ENCODE measurements at places on chromosomes 2 and 18.

- no peak for DNase-seq
Observed at GRCh38 chr2:240624011-240624949, 1.0 kb upstream of the GPR35 start.

GRCh38 chr2:160628811-160629210, 135.2 kb upstream of the RBMS1 start:
- no peak for DNase-seq

DNA sequence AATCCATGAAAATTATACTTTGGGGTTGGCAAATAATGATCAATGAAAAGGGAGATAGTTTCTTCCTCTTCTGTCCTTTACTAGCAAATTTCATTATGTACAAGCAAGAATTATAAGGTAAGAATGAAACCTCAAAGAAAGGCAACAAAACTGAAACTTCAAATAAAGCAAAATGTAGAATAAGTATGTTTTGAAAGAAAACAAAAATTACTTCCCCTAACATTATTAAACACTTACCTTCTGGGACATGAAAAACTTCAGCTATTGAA, 29.4 kb downstream of the THADA start:
- no peak for DNase-seq

DNA sequence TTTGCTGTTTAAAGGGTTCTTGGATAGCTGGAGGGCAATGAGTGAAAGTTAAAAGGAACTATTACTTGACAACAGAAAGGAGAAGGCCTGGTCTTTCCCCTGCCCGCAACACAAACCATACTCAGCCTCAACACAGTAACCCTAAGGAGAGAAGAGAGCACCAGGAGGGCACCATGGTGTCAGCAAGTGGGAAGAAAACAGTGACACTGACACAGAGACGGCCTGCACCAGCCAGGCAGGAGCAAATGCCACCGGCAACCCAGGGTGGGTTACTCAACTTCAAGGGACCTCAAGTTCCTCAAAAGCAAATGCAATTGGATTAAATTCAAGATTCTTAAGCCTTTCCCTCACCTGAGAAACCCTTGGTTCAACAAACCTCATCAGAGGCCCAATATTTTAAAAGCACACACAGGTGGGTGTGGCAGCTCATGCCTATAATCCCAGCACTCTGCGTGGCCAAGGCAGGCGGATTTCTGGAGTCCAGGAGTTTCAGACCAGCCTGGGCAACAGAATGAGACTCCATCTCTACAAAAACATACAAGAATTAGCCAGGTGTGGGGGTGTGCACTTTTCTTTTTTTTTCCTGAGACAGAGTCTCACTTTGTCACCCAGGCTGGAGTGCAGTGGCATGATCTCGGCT, 52.3 kb downstream of the TFCP2L1 start:
- no peak for DNase-seq

DNA sequence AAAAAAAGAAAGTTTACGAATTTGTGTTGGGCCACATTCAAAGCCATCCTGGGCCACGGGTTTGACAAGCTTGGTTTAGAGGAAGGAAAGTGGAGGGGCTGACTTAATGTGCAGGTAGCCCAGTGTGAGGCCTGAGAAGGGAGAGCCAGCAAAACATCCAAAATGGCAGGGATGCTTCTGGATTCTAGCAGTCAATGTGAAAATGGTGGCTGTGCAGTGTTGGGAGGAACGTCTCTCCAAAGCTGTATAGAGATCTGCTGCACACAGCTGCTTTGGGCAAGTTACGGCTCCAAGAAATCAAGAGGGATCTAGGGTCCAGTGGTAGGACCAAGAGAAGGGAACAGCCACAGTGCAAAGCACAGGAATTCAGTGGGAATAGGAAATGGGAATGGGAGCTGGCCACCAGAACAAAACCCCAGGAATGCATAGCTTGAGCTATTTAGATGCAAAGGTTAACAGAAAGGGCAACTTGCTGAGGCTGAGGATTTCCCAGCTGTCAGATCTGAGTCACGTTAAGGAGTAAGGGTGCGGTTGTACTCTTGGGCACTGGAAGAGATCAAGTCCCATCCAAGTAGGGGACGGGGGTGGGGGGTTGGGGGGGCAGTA, 70.6 kb downstream of the B3GNT2 start:
- peak; percentile 93 for DNase-seq

DNA sequence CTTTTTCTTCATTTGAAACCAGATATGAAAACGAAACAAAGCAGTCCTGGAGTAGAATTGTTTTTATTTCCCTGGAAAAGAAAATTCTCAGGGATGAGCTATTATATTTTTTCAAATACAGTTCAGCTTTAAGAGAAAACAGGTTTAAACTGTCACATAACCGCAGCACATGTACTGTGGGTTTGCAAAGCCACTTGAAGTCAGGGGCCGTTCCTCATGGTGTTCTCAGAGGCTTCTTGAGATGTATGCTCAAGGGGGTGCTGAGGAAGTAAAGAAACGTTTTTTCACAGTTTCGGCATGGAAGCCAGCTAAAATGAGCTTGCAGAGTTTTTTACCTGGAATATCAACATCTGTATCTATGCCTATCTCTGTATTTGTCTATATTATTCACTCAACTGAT, 225.3 kb downstream of the MC4R start:
- DNase-seq = no peak

DNA sequence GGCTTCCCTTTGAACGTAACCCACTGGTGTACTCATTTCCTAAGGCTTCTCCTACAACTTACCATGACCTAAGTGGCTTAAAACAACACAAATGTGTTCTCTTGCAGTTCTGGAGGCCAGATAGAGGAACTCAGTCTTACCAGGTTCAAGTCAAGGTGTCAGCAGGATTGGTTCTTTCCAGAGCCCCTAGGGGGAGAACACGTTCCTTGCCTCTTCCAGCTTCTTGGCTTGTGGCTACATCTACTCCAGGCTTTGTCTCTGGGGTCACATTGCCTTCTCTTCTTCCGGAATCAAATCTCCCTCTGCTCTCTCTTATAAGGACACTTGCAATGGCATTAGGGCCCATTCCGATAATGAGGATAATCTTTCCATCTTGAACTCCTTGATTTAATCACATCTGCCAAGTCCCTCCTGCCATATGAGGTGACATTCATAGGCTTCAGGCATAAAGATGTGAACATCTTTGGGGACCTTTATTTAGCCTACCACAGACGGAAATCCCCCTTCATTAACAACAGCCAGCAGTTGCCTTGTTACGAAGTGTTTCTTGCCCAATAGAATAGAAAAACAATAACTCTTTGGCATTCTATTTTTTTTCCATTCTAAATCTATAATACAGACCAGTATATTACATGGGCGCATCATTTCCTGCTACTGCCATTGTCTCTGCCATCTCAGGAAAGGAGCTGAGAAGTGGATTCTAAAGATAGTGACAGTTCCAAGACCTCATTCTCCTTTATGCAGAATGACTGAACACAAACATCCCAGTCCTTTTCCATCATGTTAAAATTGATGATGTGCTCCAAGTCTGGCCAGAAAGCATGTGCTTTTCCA, 362.0 kb downstream of the ZNF521 start:
- no peak for DNase-seq

DNA sequence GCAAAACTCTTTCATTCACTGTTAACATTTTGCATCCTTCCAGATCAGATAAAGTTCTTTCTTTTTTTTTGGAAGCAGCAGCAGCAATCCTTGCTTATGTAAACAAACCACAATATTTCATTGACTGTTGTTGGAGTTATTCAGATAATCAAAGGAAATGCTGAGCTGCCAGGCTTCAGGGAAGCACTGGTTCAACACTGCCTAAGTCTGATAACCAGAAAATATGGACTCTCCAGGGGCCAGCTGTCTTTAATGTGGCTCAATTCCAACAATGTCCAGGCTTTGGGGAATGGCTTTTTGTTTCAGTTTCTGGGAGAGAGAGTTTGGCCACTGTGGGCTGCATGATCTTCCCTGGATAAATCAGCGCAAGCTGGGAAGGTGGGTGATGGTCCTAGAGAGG, 354.3 kb downstream of the AKAIN1 start:
- DNase-seq = no peak

GRCh38 chr2:6826081-6826913, 39.4 kb downstream of the CMPK2 start:
- DNase-seq = peak; percentile 84

DNA sequence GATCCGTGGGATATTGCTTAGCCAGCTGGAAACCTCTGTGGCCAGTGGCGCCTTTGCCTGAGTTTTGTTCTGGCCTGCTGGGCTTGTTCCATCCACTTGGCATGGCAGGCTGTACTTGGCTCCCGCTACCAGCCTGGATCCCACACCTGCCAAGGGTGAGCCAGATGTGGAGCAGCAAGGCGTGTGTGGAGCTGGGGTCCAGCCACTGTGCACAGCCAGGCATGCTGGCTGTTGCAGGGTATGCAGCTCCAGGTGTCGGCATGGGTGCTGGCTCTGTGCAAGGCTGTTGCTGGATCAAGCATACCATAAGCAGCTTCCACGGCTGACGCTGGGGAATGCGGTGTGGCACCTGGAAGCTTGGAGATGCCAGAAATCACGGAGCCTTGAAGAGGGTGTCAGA, 34.5 kb downstream of the PTPN4 start:
- no peak for DNase-seq

DNA sequence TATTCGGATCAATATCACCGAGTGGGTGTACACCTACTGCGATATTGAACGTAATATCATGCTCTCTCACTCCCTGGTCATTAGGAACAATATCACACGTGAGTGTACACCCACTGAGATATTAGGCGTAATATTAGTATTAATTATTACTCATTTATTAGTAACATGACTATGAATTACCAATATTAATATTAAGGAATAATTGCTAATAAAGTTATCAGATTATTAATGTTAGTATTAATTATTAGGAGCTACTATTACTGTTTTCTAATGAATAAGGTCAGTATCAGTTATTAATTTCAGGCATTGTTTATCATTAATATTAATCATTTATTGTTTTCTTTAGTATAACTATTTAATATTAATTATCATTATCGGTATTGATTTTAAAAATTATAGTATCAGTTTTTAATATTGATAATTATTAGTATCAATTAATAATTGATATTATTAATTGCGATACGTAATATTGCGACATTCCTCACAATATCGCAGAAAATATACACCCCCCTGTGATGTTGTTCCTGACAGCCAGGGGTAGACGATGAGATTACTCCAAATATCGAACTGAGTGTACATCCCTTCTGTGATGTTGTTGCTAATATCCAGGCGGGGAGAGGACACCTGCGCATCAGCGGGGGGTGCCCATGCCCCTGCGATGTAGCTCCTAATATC, 84.2 kb downstream of the DAPL1 start:
- no peak for DNase-seq

- no peak for DNase-seq
Observed at GRCh38 chr18:60421356-60422118, 49.0 kb upstream of the MC4R start.

GRCh38 chr2:188076149-188077056, 215.3 kb upstream of the GULP1 start:
- DNase-seq = no peak

DNA sequence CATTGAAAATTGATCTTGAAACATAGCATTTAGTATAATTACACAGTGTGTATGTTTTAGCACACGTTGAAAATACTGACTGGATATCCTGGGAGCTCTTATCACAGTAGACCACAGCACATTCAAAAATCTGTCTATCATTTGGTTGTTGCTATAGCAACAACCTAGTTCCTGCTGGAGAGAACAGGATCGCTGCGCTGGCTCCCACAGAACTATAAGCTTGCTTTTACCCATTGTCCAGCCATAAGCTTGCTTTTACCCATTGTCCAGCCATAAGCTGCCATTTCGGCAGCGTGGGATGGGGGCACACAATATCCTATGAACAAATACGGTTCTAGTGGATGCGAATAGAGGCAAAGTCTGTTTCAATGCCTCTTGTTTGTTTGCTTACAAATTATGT, 70.4 kb upstream of the ST6GAL2 start:
- peak; percentile 92 for DNase-seq

GRCh38 chr2:15561574-15562344, 625 bp upstream of the NBAS start:
- peak; percentile 56 for DNase-seq

GRCh38 chr2:22719396-22719795, 665.6 kb upstream of the KLHL29 start:
- no peak for DNase-seq

GRCh38 chr2:160390544-160391455, 102.8 kb downstream of the RBMS1 start:
- DNase-seq = peak; percentile 73

- DNase-seq = no peak
Observed at GRCh38 chr18:57425096-57425495, 10.1 kb upstream of the ONECUT2 start.

GRCh38 chr18:1483385-1483784, 578.7 kb downstream of the ADCYAP1 start:
- DNase-seq = peak; percentile 22

- peak; percentile 15 for DNase-seq
Observed at GRCh38 chr2:47274054-47274782, 119.1 kb upstream of the STPG4 start.

DNA sequence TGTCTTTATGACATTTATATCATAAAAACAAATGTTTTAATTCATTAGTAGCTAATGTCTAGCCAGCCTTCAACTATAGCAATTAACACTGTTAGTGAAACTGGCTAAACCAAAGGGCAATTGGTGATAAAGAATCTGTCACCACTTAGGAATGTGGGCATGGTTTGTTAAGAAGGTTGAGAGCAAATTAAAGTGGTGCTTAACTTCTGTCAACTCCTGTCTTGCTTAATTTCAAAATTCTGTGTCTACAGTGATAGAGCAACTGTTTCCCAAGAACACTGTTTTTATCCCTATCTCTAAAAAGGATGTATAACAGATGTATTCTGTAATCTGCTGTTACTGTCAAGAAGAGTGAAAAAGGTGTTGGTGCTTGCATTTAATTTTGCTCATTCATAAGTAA, 36.5 kb downstream of the CFAP36 start:
- DNase-seq = peak; percentile 25

- DNase-seq = peak; percentile 20
Observed at GRCh38 chr2:238525990-238526389, 99.3 kb downstream of the ASB1 start.

DNA sequence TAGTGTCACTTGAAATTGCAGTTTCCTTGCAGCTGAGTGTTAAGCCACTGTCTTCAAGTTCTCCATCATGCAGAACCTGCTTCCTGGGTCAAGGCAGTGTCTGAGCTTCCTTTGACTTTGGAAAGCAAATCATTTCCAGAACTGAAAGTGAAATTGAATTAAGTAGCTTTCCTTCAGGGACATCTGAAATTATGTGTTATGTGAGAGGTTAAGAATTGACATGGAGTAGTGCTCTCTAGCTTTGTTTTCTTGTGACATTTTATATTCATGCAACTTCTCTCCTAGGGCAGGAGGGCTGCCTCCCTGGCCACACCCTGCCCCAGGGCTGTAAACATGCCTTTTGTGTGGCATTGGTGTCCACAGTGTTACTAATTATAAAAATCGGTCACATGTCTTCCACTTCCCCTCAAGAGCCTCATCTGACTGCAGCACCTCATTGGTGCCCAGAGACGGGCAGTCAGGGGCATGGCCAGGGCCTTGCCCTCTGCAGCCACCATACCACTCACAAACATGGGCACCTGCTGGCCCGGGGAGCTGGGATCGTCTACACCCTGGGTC, 14.4 kb downstream of the RAB12 start:
- peak; percentile 58 for DNase-seq

All from RPMI7951 (cell line).